ENCODE measurements at places on chromosomes 3 and 15.

DNA sequence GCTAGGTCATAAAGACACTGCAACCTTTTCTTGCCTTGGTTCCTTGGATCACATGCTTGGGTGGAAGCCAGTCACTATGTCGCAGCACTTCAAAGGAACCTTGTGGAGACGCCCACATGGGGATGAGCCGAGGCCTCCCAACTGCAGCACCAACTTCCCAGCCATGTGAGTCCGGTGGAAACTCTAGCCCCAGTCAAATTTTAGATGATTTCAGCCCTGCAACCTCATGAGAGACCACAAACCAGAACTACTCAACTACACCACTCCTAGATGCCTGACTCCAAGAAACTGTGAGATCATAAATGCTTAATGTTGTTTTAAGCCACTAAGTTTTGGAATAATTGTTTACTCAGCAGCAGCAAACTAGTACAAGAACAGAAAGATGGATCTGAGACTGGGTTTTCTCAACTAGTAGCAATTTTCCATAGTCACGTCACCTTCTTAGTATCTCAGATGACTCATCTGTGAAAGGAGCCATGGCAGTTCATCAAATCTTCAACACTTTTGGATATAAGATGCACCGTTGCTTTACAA is 86.5 kb downstream of the MB21D2 start:
- no peak for DNase-seq

- no peak for DNase-seq
Measured at GRCh38 chr15:66356077-66356358, 467 bp downstream of the TIPIN start.

GRCh38 chr3:30305021-30305420 is 301.4 kb upstream of the TGFBR2 start:
- DNase-seq = no peak

- no peak for DNase-seq
Measured at GRCh38 chr3:5809586-5810246, 622.2 kb downstream of the EDEM1 start.

DNA sequence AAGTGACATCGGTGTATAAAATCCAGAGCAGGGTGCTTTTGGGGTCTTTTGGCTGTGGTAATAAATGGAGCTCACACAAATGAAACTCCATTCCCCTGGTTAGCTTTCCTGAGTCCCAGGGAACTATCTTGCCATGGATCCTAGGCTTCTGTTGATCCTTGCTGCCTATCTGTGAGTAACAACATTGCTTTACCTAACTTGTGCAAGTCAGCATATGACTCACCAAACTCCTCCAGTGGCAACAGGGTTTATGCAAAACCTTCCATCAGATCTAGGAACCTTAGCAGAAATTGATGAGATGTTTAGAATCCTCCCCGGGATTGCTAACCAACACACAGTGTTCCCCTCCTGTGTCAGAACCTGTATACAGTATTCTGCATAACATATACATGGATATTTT is 105.4 kb downstream of the SCAPER start:
- no peak for DNase-seq

GRCh38 chr3:25097023-25097422 is 331.0 kb upstream of the RARB start:
- DNase-seq = no peak

- no peak for DNase-seq
Measured at GRCh38 chr15:25797936-25798901, 64.9 kb downstream of the ATP10A start.

GRCh38 chr3:170867143-170867937 is 2.7 kb downstream of the RPL22L1 start:
- DNase-seq = no peak

DNA sequence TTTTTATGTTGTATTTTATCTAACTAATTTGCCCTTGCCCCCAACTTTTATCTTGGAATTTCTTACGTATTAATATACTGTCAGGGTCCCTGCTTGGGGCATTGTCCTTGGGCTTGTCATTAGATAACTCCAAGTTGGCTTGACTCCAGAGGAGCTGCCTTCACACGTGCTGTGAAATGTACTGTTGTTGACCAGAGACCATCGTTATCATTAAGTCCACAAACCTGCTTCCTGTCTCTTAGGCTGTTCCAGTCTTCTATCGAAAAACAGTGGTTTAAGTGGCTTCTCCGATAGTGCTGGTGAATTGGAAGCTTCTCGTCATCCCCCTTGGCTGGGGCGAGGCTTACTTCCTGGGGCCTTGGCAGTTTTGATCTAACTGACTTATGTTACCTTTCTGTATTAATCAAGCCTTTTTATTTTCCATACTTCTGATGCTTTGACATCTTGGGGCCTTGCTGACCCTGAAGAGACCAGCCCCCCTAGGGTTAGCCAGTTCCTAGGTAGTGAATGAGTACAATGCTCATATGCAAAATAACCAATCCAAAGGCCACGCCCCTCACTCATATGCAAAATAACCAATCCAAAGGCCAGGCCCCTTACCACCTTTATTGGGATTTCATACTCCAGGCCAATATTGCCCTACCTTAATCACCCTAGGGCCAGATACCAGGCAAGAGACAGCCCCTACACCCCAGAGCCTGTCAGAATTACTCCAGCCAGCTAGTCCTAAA is 164.5 kb downstream of the IGF1R start:
- DNase-seq = no peak

- DNase-seq = no peak
Measured at GRCh38 chr3:9736831-9737230, 5.3 kb downstream of the BRPF1 start.

GRCh38 chr15:49383266-49383665 is 39.8 kb upstream of the FGF7 start:
- no peak for DNase-seq

- DNase-seq = no peak
Measured at GRCh38 chr3:141489203-141489602, 2.4 kb downstream of the RASA2 start.

DNA sequence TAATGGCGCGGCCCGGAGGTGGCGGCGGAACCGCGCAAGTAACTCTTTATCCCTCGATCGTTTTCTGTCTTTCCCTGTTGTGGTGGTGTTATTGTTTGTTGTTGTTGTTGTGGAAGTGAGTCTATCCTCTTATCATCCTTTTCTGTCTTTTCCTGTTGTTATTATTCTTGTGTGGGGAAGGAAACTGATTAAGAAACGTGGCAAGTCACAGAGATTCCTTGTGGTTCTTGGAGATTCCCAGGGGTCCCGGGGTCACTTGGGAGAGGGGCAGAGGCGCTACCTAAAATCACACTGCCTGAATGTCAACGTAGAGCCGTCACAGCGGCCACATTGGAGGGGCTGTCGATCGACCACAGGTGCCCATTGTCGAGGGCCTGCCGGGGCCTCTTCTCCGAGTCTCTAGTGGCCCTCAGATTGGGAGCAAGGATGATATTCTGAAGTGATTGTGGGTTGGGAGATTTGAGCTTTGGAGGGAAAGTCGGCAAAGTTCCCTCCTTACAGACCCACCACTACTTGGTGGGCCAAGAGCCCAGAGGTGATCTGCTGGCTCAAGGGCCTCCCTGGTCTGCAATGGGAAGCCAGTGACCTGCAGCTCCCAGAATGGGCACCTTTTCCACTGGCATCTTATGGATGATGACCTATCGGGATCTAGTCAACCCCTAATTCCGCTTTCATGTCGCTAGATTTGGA is 790 bp downstream of the PARP14 start:
- DNase-seq = no peak

GRCh38 chr3:110253794-110254193 is 817.8 kb upstream of the NECTIN3 start:
- DNase-seq = no peak

- DNase-seq = no peak
Measured at GRCh38 chr3:108462899-108463298, 47.5 kb downstream of the MYH15 start.

GRCh38 chr3:66050821-66051220 is 12.1 kb upstream of the MAGI1 start:
- no peak for DNase-seq

DNA sequence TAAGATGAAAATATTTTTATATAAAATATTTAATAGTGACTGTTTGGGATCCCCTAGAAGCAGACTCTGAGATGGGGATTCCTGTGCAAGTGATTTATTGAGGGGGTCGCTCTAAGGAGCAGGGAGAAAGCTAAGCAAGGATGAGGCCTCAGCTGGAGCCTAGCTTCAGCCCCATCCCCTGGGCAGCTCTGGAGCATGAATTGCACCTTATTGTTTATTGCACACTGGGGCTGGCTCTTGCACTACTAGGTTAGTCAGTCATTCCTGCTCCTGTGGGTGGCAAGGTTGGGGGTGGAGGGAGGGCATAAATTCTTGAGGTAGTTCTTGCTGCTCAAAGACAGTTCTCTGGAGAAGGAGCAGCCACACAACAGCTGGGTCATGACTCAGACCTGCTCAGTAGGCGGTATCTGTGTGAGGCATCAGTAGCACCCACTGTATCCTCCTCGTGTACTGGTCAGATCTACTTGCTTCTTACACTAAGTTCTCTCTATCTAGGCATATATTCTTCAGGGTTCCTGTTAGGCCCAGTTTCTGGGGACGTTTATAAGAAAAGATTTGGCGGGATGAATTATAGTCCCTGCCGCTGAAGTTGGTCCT is 27.2 kb upstream of the TNFSF10 start:
- no peak for DNase-seq

- peak; percentile 86 for DNase-seq
Measured at GRCh38 chr15:69697916-69698315, 245.3 kb downstream of the RPLP1 start.

- no peak for DNase-seq
Measured at GRCh38 chr15:70720228-70721016, 42.9 kb downstream of the UACA start.

GRCh38 chr3:50411229-50411628 is 51.9 kb upstream of the TMEM115 start:
- no peak for DNase-seq

- no peak for DNase-seq
Measured at GRCh38 chr15:91331581-91331980, 231.5 kb downstream of the SV2B start.

DNA sequence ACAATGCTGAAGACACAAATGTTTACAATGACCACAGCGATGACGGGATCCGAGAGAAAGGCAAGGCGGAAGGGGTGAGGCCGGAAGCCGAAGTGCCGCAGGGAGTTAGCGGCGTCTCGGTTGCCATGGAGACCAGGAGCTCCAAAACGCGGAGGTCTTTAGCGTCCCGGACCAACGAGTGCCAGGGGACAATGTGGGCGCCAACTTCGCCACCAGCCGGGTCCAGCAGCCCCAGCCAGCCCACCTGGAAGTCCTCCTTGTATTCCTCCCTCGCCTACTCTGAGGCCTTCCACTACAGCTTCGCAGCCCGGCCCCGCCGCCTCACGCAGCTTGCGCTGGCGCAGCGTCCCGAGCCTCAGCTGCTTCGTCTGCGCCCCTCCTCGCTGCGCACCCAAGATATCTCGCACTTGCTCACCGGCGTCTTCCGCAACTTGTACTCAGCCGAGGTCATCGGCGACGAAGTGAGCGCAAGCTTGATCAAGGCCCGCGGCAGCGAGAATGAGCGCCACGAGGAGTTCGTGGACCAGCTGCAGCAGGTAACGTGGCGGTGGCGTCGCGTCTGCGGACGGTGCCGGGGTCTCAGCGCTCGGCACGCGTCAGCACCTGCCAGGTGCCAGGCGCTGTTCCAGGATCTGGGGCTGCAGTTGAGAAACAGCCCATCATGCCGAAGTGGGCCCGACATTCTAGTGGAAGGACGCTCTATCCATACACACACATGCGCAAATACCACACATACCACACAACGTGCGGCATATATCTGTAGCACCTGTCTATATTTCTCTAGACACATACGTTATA is at the start of gene DLEC1:
Gene DLEC1 (plus strand): TSS at position 108 of the 798 bp plus-strand sequence. CDS start 18 bp downstream, at position 126.
- no peak for DNase-seq

GRCh38 chr3:45464336-45465170 is 76.2 kb downstream of the LARS2 start:
- DNase-seq = no peak

DNA sequence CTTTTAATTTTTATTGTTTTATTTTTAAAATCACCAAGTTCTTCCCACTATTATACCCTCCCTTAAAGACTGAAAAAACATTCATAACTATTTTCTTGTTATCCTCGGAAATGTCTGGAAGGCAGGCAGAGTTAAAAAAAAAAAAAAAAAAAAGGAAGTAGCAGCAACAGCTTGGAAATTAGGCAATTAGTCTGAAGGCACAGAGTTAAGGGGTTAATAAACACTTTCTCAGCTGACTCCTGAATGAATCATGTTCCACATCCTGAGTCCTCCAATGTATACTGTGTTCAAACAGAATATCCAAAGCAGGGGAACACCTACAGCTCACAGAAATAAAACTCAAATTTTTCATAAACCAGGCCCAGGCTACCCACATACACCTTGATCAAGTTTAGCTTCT is 5.8 kb downstream of the HEXA start:
- no peak for DNase-seq

DNA sequence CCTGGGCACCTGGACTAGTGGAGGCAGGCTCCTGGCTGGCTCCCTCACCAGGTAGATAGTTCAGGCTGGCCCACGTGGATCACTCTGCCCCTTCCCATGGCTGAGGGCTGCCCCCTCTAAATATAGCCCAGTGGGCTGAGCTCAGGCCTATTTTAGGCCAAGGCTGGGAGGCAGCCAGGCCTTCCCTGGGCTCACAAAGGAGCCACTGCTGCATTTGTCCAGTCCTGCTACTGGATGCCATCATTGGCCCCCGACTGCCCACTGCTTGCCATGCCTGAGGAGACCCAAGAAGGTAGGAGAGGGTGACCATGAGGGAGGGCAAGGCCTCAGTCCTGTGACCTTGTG is at the start of gene LSMEM2:
Gene LSMEM2 (plus strand): TSS at position 208 of the 345 bp plus-strand sequence. CDS start 27 bp downstream, at position 235.
- no peak for DNase-seq
